ENCODE measurements at places on chromosomes 3 and 15.

- no peak for DNase-seq
Measured at GRCh38 chr3:124360563-124360962, 368.6 kb upstream of the ROPN1 start.

DNA sequence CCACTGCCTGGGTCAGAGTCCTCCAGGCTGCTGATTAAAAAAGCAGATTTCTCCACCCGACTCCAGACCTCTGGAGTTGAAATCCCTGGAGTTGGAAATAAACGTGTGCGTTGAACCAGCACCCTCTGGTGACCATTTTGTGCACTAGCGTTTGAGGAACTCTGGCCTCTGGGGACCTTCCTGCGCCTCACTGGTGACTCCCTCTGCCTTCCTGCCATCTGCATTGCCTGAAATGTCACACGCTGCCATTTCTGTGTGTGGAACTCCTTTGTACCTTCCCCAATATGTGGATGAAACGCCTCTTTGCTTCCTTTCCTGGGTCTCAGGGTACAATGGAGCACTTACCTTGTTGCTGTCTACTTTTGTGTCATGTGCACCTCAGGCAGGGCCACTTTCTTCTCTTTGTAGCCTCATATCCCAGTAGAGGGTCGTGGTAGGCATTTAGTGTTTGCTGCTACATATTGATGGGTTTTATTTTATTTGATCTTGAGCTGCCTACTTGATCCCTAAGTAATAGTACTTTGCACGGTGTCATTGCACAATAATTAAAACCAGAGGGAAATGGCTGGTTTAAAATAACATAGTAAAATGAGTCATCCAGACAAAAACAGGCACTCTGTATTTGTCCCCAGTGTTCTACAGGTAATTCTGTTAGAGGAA is 56.8 kb downstream of the GPR171 start:
- peak; percentile 82 for DNase-seq

DNA sequence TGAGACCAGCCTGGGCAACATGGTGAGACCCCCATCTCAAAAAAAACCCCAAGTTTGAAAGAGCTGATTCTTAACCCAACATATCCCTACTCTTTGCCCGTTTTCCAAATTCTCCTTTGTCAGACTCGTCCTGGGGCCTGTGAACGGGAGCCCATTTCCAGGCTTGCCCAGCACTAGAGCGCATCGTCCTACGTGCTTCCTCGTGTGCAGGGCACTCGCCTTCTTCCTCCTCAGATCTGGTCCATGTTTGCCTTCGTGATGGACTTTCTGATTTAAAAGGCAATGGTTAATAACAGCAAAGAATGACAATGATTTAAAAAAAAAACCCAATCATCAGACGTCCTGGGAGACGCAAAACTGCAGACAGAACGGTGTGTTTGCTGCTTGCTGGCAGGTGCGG is 10.1 kb downstream of the MELTF start:
- no peak for DNase-seq

DNA sequence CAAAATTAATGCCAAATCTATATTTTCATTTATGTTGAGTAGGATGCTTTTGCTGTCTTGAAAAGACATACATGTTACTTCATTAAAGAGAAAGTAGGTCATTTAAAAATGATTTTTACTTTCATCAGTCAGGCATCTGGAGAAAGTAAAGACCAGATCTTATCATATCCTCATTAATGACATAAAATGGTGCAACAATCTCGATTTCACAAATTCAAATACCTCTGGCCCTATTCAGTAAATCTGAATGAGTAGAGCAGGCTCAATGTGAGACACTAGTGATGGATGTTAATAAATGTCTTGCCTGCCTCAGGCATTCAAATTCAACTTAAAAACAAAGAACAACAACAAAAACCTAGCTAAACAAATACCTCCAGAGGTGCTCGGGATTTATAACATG is 714.1 kb downstream of the NAALADL2 start:
- no peak for DNase-seq

GRCh38 chr3:140636406-140637138 is 41.3 kb upstream of the TRIM42 start:
- no peak for DNase-seq

DNA sequence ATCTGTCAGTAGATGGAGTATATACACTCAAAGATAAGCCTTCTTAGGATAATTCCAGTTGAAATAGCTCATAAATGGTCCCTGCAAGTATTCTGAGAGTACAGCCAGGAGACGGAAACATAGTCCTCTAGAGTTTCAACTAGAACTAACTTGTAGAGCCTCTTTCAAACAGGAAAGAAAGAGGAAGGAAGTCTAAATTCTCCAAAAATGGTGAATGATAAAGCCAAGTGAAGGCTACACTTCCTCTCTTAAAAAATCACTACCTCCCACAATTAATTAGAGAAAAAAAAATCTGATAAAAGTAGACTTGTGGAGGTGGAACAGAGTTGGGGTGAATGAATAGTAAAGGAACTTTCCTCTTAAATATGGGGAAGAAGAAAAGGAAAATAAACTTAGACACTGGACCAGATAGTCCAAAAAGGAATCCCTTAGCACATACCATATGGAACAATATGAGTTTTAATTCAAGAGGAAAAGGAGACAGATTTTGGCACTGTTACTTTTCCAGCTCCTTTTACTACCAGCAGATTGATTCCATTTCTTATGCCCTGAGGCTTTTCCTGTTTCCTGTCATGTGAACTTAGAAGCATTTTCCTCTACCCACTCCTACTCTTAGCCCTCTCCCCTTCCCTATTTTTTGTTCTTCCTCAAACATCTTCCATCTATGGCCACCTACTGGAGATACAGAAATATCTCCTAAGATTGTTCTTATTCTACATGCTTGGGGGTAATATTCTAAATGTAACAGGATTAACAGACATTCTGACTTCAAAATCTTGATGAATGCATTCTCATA is 207.6 kb downstream of the CHST2 start:
- DNase-seq = peak; percentile 55

DNA sequence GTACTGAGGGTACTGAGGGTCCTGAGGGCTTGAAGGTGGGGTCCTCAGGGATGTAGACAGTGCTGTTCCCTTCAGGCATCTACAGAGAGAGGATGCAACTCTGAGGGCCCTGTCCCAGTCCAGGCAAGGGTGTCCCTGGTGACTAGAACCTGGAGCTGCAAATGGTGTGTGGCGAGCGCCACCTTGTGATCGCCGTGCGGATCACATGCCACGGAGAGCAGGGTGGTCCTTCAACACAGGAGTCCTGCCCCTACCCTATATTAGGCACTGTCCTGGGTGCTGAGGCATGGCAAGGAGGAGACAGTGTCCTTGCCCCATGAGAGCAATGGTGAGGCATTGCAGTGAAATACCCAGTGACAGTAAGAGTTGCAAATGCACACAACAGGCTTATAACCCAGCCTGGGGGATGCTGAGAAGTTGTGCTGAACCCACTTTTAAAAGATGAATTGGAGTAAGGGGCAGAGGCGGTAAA is 23.6 kb downstream of the RHCG start:
- DNase-seq = peak; percentile 69

- no peak for DNase-seq
Measured at GRCh38 chr3:130900959-130901358, 7.1 kb downstream of the ATP2C1 start.

DNA sequence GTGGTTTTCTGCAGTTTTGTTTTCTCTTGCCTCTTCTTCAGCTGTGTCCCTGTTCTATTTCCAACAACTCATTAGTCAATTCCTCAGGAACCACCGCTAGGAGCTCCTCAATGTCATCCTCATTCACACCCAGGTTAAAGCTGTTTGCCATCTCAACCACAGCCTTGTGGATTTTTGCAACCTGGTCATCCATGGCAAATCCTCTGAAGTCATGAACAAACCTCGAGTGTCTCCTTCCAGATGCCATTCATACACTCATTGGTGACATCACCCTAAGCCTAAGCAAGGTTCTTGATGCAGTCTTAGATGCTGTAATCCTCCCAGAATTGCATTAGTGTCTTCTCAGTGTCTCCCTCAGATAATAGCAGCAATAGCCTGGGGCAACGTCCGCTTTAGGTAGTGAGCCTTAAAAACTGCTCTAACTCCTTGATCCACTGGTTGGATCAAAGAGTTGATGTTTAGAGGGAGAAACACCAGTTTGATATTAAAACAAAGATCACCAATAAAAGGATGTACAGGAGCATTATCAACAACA is 31.5 kb upstream of the ZNF502 start:
- no peak for DNase-seq

Data from H4 (cell line).